Uterus (tissue), 4 donors: ENCODE measurements at places on chromosomes 5 and 9.

DNA sequence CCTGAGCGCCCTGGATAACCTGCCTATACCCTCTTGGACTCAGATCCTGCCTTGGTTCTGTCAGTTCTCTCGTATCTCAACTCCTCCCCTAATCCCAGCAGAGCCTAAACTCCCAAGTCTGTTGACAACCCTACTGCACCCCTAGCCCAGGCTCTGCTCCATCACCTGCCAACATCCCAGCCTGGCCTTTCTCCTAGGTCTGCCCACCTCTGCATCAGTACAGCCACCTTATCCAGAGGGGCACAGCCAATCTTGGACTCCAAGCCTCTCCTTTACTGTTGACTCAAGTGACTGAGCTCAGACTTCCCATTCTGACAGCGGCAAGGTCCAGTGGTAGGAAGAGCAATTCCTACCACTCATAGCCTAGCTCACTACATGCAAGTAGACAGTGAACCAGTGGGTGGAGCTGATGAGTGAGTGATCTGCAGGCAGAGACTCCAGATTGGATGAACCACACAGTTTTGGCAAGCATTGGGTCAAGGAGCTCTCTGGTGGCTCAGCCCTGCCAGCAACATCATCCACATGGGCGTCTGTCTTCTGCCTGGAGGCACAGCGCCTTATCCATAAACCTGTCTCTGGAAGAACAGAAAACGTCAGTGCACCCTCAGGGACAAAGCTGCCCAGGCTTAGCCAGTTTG, 26.5 kb downstream of the TRMO start:
- H3K4me3 ChIP-seq: no peak overlapping the region
- no peak overlapping the region for H3K27ac ChIP-seq
- H3K27me3 ChIP-seq: no peaks in the 10 kb centered on the region
- H3K4me1 ChIP-seq: no peaks in the 10 kb centered on the region

DNA sequence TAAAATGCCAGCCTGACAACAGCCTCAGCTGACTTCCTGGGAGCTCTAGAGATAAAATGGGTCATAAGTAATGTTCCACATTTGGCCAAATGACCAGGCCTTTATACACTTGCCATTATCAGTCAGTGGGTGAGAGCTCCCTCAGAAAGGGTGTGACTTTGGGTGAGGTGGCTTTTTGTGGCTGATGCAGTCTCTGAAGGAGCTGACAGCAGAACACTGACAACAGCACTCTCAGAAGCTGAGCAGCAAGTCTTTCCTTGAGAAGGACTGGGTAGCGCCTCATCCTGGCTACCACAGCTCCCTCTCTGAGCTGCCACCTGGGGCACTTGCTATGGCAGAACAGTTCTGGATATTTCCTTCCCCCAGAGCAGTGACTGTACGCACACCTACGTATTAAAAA, 22.0 kb upstream of the GNAQ start:
- DNase-seq: no peak
- no peaks in the 10 kb centered on the region for H3K27me3 ChIP-seq
- H3K4me3 ChIP-seq: no peak overlapping the region
- H3K36me3 ChIP-seq: no peaks in the 10 kb centered on the region
- no peak overlapping the region for H3K27ac ChIP-seq

- no peak overlapping the region for H3K4me3 ChIP-seq
- H3K27me3 ChIP-seq: no peaks in the 10 kb centered on the region
- no peak for DNase-seq
Observed at GRCh38 chr5:83522446-83522845, 50.9 kb downstream of the VCAN start.

DNA sequence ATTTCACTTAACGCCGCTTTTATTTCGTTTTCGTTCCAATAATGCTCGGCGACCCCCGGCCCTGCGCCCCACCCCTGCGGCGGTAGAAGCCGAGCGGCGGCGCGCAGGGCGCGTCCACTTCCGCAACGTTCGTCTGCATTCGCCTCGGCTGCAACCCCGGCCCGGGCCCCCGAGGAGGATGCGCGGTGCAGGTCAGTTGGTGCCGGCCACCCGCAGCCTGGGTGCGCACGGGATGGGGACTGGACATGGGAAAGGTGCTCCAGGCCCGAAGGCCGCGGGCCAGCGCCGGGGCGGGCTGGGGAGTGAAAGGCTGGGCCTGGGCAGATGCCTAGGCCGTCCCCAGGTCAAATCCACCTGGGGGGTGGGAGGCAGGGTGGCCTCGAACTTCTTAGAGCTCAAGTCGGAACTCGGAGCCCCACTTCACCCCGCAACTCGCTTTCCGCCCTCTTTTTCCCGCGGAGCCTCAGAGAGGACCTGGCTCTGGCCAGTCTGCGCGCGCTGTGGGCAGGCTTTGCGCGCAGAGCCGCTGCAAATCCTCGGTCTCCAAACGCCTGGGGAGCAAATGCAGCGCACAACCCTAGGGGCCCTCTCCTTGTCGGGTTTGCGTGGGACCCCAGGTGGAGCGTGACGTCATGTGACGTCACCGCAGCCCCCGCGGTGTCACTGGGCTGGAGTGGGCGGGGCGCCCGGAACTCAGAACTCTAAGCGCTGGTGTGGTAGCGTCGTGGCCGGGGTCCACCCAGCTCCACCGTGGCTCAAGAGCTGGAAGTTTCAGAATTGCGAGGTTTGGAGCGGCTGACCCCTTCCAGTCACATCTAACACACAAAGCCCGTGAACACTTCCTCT, 3.3 kb downstream of the TLX3 start:
- H3K27me3 ChIP-seq: peaks cover 90% of the 10 kb centered on the region
- H3K4me3 ChIP-seq: no peak overlapping the region
- H3K36me3 ChIP-seq: no peaks in the 10 kb centered on the region
- no peak for DNase-seq

- H3K4me1 ChIP-seq: no peaks in the 10 kb centered on the region
- H3K27ac ChIP-seq: no peak overlapping the region
- no peaks in the 10 kb centered on the region for H3K27me3 ChIP-seq
- DNase-seq: no peak
Observed at GRCh38 chr9:126488881-126489404, 124.8 kb upstream of the LMX1B start.

DNA sequence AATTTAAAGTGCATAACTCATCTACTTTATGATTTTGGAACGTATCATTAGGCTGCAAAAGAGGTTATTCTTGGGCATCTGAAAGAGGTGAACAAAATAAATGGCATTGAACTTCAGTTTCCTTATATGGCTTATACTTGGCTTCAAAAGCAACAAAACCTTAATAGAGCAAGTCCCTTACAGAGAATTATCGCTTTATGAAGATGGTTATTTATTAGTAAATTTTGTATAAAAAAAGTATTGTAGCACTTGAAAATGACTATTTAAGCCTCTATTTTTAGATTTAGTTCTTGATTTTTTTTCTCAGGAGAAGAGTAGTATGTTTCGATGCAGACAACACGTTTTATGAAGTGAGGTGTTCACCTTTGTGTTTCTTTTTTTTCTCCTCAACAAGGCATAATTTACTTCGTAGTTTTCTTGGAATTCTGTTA, 2.0 kb downstream of the ERBIN start:
- peaks cover 9% of the 10 kb centered on the region for H3K4me1 ChIP-seq
- H3K4me3 ChIP-seq: peak overlapping the region; percentile 96
- H3K27ac ChIP-seq: peak overlapping the region; percentile 99
- no peaks in the 10 kb centered on the region for H3K36me3 ChIP-seq
- no peaks in the 10 kb centered on the region for H3K27me3 ChIP-seq
- no peak for DNase-seq

DNA sequence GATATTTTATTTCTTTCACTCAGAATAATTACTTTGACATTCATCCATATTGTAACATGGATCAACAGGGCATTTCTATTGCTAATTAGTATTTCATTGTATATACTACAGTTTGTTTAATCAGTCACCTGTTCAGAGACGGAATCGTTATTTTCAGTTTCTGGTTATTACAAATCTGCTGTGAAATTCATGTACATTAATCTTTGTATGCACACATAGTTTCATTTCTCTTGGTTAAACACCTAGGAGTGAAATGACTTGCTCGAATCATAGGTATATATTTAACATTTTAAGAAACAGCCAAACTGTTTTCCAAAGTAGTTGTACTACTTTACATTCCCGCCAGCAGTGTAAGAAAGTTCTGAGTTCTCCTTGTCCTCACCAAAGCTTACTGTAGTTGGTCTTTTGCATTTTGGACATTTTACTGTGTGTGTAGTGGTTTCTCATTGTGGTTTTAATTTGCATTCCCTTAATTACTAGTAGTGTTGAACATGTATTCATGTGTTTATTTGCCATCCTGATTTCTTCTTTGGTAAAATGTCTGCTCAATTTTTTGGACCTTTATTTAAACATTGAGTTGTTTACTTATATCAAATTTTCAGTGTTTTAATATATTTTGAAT, 198.2 kb downstream of the SAXO1 start:
- no peaks in the 10 kb centered on the region for H3K4me1 ChIP-seq
- no peak overlapping the region for H3K27ac ChIP-seq
- no peaks in the 10 kb centered on the region for H3K36me3 ChIP-seq
- no peak overlapping the region for H3K4me3 ChIP-seq

DNA sequence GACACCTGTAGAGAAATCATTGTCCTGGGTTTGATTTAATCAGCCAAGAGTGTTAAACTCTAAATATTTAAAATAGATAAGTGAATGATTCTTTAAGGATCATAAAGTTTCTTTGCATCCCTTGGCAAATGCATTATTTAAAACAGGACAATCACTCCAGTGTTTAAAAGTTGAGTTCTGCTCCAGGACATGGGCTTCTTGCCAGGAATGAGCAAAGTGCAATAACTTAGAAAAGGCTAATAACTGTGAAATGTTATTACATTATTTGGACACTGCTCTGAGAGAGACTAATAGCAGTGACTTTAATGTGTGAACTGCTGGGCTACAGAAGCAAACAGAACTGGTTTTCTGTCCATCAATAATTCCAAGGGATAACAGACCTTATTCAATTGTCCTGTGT, 283.3 kb downstream of the GABRB2 start:
- DNase-seq: no peak
- no peak overlapping the region for H3K4me3 ChIP-seq
- no peaks in the 10 kb centered on the region for H3K4me1 ChIP-seq

DNA sequence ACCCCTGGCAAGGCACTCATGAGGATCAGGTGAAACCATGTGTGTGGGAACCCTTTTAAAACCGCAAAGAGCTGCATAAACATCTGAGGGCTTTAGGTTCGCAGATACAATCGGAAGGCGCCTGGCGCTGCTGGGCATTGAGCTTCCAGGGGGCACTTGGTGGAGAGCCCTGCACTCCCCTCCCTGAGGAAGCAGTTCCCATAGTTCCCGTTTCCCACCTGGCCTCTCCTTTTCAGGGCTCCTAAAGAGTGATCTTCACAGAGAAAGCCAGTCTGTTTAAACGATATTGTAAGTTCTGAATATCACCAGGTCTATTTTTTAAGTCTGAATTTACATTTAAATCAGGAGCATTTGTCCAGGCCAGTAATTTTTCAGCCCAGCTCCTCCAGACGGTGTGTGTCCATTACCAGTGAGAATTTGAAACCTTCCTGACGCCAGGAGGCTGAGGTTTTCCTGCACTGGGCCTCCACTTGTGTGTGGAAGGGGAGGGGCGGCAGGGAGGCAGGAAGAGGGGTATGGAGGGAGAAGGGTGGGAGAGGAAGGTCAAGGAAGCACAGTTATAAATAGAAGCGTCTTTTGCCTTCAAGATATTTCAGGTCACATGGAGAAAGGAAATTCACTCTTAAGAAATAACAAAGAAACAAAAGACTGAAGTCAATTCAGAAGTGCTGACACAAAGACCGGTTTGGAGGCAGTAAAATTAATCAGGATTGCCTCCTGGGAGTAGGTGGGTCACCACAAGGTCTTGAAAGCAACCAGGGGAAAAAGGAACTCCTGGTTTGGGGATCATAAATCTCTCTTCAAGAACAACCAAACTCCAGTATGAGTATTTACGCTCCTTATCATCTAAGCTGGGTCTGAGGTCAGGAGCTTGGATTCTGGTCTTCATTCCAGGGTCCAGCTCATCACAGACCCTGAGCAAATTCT, 14.3 kb upstream of the MGAT1 start:
- no peak overlapping the region for H3K4me3 ChIP-seq
- H3K36me3 ChIP-seq: no peaks in the 10 kb centered on the region
- peak overlapping the region; percentile 76 for H3K27ac ChIP-seq
- no peaks in the 10 kb centered on the region for H3K27me3 ChIP-seq
- peak; percentile 70 for DNase-seq
- peaks cover 3% of the 10 kb centered on the region for H3K4me1 ChIP-seq

DNA sequence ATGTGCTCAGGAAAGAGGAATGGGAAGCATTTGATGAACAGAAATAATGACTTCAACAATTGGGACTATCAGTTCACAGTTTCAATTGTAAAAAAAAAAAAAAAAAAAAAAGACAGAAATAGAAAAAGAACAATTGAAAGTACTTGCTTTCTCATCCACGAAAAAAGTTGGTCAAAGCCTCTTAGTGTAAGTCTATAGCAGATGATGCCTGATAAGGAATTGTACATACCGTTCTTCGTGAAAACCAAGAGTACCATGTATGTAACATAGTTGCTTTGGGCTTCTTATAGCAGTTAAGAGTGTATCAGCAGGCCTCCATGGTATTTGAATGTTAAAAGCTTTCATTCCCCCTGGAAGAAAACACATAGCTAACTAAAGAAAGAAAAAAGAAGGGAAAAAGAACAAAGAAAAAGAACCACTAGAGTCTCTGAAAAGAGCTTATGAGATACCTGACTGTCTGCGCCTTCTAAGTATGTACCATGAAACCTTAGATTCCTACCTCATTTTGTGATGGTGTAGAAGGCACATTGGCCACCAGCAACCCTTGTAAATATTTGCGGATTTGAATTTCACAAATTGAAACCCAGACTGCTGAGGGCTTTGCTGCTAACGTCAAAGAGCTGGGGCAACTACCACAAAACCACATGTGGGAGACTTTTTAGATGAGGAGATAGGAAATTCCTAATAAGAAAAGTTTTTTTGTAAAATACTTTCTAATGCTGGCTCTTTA, 75.2 kb downstream of the TMC1 start:
- no peaks in the 10 kb centered on the region for H3K4me1 ChIP-seq
- H3K27me3 ChIP-seq: no peaks in the 10 kb centered on the region
- DNase-seq: no peak
- H3K27ac ChIP-seq: no peak overlapping the region

DNA sequence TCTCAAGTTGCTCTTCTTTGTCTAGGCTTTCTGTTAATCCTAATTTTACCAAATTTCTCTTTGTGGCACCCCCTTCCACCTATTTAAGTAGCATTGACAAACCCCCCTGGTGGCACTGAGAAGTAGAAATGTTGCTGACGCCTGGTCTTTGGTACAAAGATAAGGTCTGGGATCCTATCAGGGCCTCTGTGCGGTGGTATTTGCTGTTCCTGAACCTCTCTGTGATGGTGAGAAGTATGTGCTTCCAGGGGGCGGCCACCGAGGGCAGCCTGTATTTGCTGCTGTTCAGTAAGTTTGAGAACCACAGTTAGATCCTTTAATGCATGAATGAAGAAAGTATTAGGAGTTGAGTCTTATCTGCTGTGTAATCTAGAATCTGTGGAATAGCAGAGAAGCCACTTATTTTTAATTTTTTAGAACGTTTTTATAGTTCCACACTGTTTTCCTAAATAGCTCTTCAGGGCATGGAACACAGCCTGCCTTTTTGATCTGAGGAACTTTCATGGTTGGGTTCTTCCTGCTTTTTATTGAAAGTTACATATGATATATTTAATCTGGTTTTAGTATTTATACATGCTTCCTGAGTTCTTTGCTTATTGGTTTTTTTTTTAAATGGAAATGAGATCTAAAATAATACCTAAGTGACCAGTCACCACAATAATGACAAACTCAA, 124.2 kb downstream of the TRIO start:
- H3K36me3 ChIP-seq: no peaks in the 10 kb centered on the region
- H3K27me3 ChIP-seq: no peaks in the 10 kb centered on the region
- no peak for DNase-seq
- peaks cover 18% of the 10 kb centered on the region for H3K4me1 ChIP-seq

- no peaks in the 10 kb centered on the region for H3K4me1 ChIP-seq
- H3K36me3 ChIP-seq: no peaks in the 10 kb centered on the region
- H3K27me3 ChIP-seq: no peaks in the 10 kb centered on the region
- H3K27ac ChIP-seq: no peak overlapping the region
- no peak overlapping the region for H3K4me3 ChIP-seq
Observed at GRCh38 chr9:95820074-95820473, 55.4 kb upstream of the ERCC6L2 start.
